Activated T-helper 1 cell treated with Interleukin-2 at 50 U/mL for 16 hours (primary cell): ENCODE measurements at places on chromosomes 16 and 17.
A peak's percentile ranks its signal among the peaks of the same experiment; 100 is the strongest.

GRCh38 chr17:17044846-17045561, 2.7 kb downstream of the MPRIP start:
- DNase-seq: no peak

DNA sequence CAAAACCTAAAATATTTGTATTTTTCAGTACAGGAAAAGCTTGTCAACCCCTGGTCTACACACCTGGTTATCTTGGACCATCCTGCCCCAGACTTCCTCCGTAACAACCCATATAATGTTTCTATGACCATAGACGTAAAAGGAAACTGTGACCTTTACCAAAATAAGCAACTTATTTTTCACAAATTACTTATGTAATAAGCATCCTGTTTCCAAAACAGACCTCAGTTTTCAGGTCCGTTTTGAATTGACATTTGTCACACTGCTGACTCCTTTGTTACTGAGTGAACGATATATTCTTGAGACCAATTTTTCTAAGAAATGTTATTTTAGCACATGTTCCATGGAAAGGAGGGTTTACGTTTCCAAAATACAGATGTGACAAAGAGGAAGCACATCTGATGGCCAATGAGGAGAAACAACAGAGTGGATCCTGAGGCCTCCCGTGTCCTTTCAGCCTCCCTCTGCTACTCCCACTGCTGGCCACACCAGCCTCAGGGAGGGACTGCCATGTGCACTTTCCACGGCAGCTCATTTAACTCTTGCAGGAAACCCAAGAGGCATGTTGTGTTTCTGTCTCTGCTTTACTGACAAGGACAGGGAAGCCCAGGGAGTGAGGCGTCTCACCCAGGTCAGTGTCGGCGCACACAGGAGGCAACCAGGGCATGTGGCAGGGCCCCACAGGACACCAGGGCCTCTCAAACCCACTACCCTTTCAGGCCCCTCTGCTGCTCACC, 20.1 kb upstream of the ALDH3A1 start:
- no peak for DNase-seq

DNA sequence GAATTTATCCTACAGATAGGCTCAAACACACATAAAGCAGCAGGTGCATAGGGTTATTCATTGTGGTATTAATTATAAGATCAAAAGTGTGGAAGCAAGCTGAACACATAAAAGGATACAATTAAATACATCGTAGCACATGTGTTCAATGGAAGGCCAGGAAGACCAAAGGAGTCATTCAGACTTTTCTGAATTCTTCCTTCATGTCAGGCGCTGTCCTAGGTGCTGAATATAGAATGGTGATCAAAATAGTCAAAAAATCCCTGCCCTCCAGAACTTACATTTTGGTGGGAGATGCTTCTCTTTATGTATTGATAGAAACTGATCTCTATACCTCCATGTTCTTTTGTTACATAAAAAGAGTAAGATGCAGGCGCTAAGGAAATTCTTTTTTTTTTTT, 439.0 kb upstream of the ASIC2 start:
- no peak for DNase-seq

GRCh38 chr17:37218849-37219248, 156.9 kb upstream of the C17orf78 start:
- no peak for DNase-seq

DNA sequence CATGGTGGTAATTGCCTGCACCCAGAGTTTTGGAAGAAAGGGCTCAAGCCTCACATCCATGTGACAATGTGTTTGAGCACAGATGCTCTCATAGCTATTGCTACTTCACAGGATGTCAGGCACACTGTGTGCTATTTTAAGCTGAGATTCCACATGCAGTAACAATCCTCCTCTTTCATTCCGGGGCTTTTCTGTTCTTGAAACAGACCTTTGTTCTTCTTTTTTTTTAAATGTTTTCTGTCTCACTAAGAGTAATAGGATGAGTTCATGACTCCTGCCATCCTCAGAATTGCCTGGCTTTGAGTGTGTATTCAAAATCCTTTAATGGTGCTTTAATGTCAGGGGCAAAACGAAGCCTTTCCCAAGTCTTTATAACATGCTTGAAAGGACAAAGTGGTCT, 198.9 kb downstream of the ABCC12 start:
- no peak for DNase-seq

DNA sequence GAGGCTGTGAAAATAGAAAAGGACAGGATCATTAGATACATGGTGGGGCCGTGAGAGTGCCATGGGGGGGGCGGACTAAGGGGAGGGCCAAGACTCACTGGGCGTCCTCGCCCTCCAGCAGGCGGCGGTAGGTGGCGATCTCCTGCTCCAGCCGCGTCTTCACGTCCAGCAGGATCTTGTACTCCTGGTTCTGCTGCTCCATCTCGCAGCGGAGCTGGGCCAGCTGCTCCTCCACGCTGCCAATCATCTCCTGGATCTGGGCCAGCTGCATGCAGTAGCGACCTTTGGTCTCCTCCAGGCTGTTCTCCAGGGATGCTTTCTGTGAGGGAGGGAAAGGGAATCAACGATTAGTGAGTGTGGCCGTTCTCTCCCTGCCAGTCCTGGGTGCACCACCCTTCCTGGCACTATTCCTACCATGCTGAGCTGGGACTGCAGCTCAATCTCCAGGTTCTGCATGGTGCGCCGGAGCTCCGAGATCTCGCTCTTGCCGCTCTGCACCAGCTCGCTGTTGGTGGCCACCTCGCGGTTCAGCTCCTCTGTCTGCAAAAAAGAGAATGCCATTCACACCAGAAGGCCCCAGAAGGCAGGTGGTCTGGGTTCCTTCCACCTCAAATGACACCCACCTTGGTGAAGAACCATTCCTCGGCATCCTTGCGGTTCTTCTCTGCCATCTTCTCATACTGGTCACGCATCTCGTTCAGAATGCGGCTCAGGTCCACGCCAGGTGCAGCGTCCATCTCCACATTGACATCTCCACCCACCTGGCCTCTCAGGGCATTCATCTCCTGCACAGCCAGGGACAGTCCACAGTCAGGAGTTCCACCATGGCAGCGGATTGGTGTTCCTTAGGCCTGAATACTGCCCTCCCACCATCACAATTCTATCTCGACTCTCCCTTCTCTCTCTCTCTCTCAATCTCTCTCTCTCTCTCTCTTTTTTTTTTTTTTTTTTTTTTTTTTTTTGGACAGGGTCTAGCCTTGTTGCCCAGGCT, 3.3 kb downstream of the KRT14 start:
- DNase-seq: no peak

- DNase-seq: no peak
These were observed 1503.0 kb upstream of the CDH8 start for GRCh38 chr16:63539276-63539675.

GRCh38 chr16:28491970-28492474, at the start of gene CLN3:
Gene CLN3, minus strand, starts transcription at chr16:28492074. Its CDS starts 315 bp downstream, at chr16:28491759.
- DNase-seq: peak; percentile 76

DNA sequence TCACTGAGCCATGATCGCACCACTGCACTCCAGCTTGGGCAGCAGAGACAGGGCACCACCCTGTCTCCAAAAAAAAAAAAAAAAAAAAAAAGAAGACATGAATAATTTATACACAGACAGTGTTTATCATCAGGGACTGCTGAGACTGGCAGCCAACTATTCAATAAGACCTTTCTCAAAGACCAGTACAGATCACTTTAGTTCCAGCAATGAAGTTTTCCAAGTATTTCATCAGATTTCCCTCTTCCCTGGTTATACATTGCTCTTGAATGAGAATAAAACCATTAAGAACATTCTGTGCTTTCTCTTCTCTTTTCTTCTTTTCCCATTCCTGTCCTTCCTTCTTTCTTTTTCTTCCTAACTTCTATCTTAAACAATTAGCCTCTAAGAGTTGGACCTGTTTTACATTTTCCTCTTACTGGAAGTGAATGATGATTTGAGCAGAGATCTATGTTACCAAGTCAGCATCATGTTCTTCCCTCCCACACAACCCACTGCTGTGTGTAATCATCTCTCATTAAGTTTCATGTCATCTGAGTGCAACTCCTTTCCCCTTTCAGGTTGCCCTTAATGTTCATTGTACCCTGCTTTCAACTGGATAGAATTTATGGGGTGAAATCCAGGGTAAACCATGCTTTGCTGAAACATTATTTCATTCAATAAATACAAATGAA, 35.9 kb upstream of the SMIM36 start:
- no peak for DNase-seq

DNA sequence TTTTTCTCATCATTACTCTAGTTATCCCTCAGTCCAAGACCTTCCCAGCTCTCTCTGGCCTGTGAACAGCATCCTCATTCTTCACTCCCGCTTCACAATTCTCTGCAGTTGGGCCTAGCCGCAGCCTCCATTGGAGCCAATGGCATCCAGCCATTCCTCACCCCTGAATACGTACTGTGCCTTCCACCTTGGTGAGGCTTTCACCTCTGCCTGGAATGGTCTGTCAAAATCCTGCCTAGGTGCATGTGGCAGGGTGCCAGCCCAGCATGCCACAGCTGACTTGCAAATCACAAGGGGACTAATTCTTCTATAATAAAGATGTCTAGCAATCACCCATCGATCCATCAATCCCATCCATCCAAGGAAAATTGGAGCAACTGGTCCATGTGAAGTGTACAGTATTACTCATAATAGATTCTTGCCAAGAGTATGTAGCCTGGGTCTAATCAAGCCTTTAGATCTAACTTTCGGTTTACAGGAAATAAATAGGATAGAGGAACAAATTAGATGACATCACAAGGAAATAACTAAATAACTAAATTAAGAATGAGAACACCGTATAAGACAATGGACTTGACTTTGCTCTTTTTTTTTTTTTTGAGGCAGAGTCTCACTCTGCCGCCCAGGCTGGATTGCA, 5.1 kb upstream of the CX3CL1 start:
- no peak for DNase-seq

- no peak for DNase-seq
These were observed 40.1 kb upstream of the GSG1L start for GRCh38 chr16:28103516-28104170.

DNA sequence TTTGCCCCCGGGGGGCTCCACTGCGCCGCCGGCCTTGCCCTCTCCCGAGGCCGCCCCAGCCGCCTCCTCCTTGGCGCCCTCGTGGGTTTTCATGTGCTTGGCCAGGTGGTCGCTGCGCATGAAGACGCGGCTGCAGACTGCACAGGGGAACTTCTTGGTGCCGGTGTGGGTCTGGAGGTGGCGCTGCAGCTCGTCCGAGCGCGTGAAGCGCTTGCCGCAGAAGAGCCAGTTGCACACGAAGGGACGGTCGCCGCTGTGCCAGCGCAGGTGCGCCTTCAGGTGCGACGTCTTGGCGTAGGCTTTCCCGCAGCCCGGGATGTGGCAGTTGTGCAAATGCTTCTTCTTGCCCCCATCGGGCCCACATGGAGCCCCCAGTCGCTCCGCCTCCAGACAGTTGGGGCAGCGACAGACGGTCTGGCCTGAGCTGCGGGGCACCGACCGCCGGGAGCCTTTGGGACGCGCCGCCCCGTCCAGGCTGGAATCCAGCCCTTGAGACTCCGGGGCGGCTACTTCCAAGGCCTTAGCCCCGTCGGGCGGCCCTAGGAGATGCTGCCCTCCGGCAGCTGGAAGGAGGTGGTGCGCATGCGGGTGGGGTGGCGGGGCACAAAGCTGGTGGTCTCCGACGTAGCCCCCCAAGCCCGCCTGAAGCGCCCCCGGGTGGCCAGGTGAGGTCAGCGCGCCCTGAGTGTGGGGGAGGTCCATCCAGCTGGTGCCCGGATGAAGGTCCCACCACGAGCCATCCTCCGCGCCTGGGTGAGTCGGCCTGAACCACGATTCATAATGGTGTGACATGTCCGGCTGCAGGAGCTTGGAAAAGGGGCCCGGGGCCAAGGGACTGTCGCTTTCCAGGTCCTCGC, 3.4 kb downstream of the SP6 start:
- DNase-seq: no peak
